ENCODE measurements at places on chromosomes 1 and 21.
A peak's percentile ranks its signal among the peaks of the same experiment; 100 is the strongest.

- H3K27me3 ChIP-seq = no peaks in the 10 kb centered on the region
- no peak overlapping the region for H3K27ac ChIP-seq
- H3K36me3 ChIP-seq = no peaks in the 10 kb centered on the region
Measured at GRCh38 chr21:44613386-44614155, 1.7 kb downstream of the KRTAP10-8 start.

- no peaks in the 10 kb centered on the region for H3K27me3 ChIP-seq
- no peaks in the 10 kb centered on the region for H3K4me1 ChIP-seq
- DNase-seq = no peak
Measured at GRCh38 chr1:84289169-84289785, 12.2 kb upstream of the SAMD13 start.

- no peaks in the 10 kb centered on the region for H3K27me3 ChIP-seq
- DNase-seq = no peak
- no peaks in the 10 kb centered on the region for H3K4me1 ChIP-seq
- no peak overlapping the region for H3K27ac ChIP-seq
- no peak overlapping the region for H3K4me3 ChIP-seq
Measured at GRCh38 chr1:232676307-232676706, 46.4 kb upstream of the SIPA1L2 start.

- H3K27ac ChIP-seq = no peak overlapping the region
- H3K4me1 ChIP-seq = peaks cover 33% of the 10 kb centered on the region
- H3K4me3 ChIP-seq = no peak overlapping the region
- no peak for DNase-seq
- H3K36me3 ChIP-seq = no peaks in the 10 kb centered on the region
Measured at GRCh38 chr21:31714741-31715365, 17.1 kb downstream of the SCAF4 start.

GRCh38 chr1:184610876-184611595 lies 143.6 kb downstream of the EDEM3 start:
- peak overlapping the region; percentile 0 for H3K4me3 ChIP-seq
- peaks cover 19% of the 10 kb centered on the region for H3K4me1 ChIP-seq
- H3K36me3 ChIP-seq = no peaks in the 10 kb centered on the region
- no peak overlapping the region for H3K27ac ChIP-seq
- H3K27me3 ChIP-seq = no peaks in the 10 kb centered on the region
- no peak for DNase-seq

GRCh38 chr1:223135176-223135942 lies 7.7 kb downstream of the TLR5 start:
- H3K36me3 ChIP-seq = no peaks in the 10 kb centered on the region
- no peak overlapping the region for H3K4me3 ChIP-seq
- H3K27ac ChIP-seq = peak overlapping the region; percentile 69
- H3K4me1 ChIP-seq = peaks cover 52% of the 10 kb centered on the region

DNA sequence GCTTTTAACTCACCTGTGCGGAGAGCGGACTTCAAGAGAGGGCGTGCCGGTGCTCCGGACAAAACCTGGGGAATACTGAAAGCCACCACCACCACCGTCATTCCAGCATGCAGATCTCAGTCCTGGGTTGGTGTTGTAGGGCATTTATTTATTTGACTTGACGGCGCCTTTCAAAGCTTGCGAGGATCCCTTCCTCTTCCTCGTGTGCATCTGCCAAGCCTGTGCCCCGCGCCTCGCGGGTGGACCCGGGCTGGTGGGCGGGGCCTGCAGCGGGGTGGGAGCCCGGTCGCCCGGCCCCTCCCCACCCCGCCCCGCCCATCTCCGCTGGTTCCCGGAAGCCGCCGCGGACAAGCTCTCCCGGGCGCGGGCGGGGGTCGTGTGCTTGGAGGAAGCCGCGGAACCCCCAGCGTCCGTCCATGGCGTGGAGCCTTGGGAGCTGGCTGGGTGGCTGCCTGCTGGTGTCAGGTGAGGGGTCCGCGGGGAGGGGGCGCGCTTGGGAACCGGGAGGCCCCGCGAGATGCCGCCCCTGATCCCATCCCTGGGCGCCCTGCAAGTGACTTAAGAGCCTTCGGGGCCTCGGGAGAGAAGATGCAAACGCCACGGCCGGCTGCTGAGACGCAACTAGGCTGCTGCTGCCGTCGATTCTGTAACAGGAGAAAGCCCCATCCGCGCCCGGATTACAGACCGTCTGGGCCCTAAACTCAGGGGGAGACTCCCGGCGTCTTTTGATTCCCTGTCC lies at the start of gene IL10RB:
TSS of gene IL10RB (plus strand) at position 318 of the 739 bp plus-strand sequence. CDS start at position 417, 99 bp downstream.
- peaks cover 43% of the 10 kb centered on the region for H3K4me1 ChIP-seq
- DNase-seq = peak; percentile 84
- peak within 1 kb of the TSS; percentile 82 for H3K4me3 ChIP-seq
- H3K27ac ChIP-seq = peak within 1 kb of the TSS; percentile 91
- H3K36me3 ChIP-seq = peaks cover 38% of the 10 kb centered on the region
- H3K27me3 ChIP-seq = no peaks in the 10 kb centered on the region

DNA sequence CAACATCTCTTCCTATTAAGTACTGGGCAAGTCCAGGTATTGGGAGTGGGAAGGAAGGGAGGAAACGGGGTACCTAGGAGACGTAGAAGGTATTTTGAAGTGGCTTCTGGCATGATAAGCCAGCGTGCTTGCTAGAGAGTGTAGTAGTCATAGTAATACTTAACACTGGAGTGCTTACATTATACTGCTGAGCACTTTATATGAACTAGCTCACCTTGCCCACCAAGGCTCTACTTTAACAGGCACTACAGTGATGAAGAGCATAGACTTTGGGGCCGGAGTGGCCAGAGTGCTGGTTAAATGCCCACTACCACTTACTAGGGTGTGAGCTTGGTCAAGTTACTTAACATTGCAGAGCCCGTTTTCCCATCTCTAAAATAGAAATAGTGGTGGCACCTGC lies 61.7 kb downstream of the ACP6 start:
- peaks cover 41% of the 10 kb centered on the region for H3K36me3 ChIP-seq
- no peak overlapping the region for H3K27ac ChIP-seq
- DNase-seq = peak; percentile 52
- H3K4me1 ChIP-seq = peaks cover 19% of the 10 kb centered on the region
